ENCODE measurements at places on chromosomes 5 and 9. TPM values are rescaled to one million over a fixed set of nuclear protein-coding genes. Genes with fewer than 3 reads are reported as not detected.

Gene SAXO1
- not detected for total RNA-seq

Gene LECT2
- not detected for total RNA-seq

Gene IL3
- total RNA-seq = not detected

Gene CDH18
- total RNA-seq = not detected

- peak; percentile 54 for DNase-seq
These were observed 245.4 kb downstream of the PBX3 start for GRCh38 chr9:125992557-125992956.

- no peak for DNase-seq
These were observed 8.0 kb upstream of the CCDC112 start for GRCh38 chr5:115304496-115304895.

- DNase-seq = no peak
These were observed 48.9 kb downstream of the MED27 start for GRCh38 chr9:132030626-132031325.

DNA sequence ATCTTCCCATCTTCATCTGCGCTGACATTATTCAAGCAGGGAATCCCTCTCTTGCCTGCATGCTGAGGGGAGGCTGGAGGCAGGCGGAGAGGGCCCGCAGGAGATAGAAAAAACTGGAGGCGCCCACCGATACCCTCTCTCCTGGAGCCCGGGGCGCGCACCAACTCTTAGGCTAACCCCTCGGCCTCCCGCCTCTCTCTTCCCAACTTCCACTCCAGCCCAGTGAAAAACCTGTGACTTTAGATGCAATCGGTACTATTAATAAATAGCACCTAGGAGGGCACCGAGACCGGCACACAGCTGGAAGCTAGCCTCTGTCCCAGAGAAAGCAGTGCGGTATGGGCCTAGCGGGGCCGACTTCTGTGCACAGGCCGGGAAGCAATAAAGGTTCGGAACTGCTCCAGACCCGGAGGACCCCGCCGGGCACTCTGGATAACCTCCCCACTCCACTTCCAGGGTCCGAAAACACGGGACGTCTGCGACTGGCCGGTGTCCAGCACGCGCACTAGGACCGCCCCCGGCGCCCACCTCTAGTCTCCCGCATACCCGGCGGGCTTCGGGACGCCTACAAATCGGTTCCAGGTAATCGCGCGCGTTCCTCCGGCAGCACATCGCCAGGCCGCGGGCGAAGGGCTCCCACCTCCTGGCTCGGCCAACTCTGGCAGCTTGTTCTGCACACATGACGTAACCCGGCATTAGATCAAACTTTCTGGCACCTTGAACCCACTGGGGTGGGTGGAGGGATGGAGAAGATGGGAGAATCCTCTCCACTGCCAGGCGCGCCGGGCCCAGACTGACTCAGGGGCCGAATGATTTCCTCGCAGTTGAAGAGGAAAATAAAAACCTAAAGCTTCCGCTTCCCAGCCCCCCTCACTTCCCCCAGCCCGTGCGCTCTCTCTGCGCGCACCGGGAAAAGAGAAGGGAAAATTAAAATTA lies 1.4 kb downstream of the EFNA5 start:
- DNase-seq = no peak

- DNase-seq = no peak
These were observed 1579.3 kb upstream of the CDH6 start for GRCh38 chr5:29614206-29614605.

DNA sequence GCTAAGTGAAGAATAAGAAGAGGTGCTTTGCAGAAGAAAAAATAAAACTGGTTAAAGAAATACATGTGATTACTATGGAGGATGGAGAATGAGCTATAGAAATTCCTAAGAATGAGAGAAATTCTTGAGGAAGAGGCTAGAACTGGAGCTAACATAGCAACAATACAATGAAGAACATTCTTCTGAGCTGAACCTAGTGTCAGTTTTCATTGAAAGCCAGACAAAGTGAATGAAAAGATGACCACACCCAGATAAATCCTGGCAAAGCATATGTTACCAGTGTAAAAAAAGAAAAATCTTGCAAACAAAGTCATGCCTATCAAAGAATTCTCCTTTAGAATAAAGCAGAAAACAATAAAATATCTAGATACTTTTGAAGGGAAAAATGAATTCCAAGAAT lies 39.6 kb downstream of the SGCD start:
- no peak for DNase-seq

GRCh38 chr9:77985996-77986395 lies 45.6 kb downstream of the GNAQ start:
- DNase-seq = no peak

DNA sequence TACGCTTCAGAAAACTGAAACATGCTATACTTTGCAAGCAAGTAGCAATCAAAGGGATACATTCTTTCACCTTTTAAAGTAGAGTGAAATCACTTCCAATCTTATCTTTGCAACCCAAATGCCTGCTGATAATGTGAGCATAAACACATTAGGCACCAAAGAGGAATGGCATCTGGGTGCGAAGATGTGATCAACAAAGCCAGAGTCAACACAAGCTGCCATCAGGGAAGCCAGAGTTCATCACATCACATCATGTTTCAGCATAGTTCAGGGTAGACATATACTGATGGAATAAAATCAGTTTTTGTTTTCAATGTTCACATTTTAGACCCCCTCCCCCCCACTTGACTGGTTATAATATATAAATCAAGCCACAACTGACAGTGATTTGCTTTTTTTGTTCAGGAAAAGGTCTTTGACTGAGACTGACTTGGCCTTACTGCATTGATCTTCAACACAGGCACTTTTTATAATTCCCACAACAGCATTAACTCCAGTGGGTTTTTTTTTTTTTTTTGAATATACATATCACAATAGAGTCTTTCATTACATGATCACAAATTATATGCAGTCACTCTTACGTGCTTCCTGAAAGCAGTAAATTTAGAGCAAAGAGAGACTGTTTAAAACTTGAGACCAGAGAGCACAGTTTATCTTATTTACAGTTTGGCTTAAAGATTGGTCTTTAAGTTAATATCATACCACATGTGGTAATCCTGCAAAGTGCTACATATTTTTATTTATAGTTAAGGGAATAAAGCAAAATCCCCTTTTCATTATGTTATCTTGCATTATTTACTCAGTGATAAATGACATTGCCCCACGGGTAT lies 20.3 kb downstream of the AOPEP start:
- DNase-seq = no peak

- DNase-seq = no peak
These were observed 428.3 kb downstream of the DNAH5 start for GRCh38 chr5:13516195-13516594.

GRCh38 chr9:90985631-90986030 lies 184.0 kb downstream of the SYK start:
- no peak for DNase-seq

DNA sequence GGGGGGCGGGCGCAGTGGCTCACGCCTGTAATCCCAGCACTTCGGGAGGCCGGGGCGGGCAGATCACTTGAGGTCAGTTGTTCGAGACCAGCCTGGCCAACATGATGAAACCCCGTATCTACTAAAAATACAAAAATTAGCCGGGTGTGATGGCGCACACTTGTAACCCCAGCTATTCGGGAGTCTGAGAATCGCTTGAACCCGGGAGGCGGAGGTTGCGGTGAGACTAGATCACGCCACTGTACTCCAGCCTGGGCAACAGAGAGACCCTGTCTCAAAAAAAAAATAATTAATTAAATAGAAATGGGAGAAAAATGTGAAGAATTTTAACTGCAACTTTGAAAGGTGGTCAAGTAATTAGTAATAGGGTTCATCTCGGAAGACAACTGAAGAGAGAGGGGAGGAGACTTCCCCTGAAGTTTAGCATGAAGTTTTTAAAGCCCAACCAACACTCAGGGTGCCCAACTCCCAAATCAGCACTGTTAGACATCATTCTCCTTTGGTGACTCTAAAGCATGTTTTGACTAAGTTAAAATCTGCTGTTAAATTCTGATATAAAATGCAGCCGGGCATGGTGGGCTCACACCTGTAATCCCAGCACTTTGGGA lies 1.4 kb upstream of the CSNK1A1 start:
- DNase-seq = no peak

DNA sequence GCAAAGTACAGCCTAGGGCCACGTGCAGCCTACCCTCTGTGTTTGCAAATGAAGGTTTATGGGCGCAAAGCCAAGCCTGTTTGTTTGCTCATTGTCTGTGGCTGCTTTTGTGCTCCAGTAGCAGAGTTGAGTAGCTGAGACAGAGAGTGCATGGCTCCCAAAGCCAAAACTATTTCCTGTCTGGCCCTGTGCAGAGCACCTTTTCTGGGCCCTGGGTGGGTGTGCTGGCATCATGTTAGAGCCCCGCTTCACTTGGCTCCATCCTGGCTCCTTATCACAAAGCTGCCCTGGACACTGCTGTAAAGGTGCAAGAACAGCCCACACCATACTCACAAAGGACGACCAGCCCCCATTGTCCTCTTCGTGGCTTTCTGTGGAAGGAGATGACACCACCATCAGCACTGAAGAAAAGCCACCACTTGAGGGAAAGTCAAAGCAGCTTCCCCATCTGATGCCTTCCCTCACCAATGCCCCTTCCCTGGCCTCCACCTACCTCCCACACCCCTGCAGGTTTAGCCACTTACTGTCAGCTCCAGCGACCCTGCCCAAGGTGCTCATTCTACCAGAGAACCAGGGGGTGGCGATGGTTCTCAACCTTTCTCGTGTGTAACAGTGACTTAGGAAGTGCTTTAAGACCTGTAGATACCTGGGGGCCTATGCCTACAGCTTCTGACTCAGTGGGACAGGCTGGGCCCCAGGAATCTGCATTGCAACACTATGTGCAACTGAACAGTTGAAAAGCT lies 23.4 kb downstream of the LCP2 start:
- DNase-seq = no peak

GRCh38 chr9:129557192-129558036 lies 63.5 kb downstream of the C9orf50 start:
- DNase-seq = no peak

GRCh38 chr9:27610622-27611021 lies 37.3 kb upstream of the C9orf72 start:
- no peak for DNase-seq

GRCh38 chr9:118529210-118529609 lies 825.0 kb downstream of the TLR4 start:
- DNase-seq = no peak
